ENCODE measurements at places on chromosomes 12 and 14.

DNA sequence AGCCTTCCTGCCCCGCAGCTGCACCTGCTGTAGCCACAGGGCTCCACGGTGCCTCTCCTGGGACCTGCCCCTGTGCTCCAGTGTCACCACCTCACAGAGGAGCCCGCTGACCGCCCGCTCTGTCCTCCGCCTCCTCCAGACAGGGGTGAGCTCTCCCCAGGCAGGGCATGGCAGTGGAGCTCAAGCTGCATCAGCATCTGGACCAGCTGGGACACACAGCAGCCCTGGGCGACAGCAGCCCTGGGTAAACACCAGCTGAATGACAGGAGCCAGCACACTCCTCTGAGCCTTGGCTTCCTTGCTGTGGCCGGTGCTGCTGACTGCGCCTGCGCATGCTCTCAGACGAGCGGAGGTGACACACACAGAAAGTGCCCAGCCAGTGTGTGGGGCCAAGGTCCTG is 22.0 kb downstream of the CHGA start:
- DNase-seq = no peak

DNA sequence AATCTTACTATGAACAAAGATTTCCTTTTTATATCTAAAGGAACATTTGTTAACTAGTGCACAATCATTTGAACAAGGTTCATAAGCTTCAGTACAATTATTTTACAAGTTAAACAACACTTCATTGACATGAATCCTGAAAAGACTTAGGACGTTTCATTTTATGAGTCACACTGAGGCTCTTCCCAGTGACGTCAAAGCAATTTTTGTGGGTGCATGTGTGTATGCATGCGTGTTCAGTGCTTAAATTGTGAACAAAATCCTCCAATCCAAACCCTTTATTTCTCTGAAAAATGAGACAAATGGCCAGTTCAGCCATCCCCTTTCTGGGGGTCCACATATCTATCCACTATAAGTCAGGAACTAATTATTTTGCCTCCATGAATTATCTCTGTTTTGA is 2.9 kb downstream of the LMNTD1 start:
- no peak for DNase-seq

GRCh38 chr14:100747021-100747586 is 20.4 kb downstream of the DLK1 start:
- no peak for DNase-seq

GRCh38 chr12:124538194-124539082 is 29.0 kb downstream of the NCOR2 start:
- DNase-seq = no peak

GRCh38 chr12:75695926-75696325 is 184.5 kb upstream of the KRR1 start:
- DNase-seq = no peak

- DNase-seq = no peak
Observed at GRCh38 chr14:32683679-32684078, 255.0 kb upstream of the NPAS3 start.

GRCh38 chr14:56900726-56901125 is 90.4 kb upstream of the OTX2 start:
- DNase-seq = no peak

GRCh38 chr12:57101892-57102695 is 9.1 kb downstream of the STAT6 start:
- DNase-seq = no peak

GRCh38 chr12:88746386-88746785 is 166.1 kb upstream of the KITLG start:
- DNase-seq = no peak

- no peak for DNase-seq
Observed at GRCh38 chr12:119068129-119068856, 87.0 kb downstream of the SRRM4 start.

- DNase-seq = no peak
Observed at GRCh38 chr12:110135806-110136205, 11.6 kb downstream of the IFT81 start.

DNA sequence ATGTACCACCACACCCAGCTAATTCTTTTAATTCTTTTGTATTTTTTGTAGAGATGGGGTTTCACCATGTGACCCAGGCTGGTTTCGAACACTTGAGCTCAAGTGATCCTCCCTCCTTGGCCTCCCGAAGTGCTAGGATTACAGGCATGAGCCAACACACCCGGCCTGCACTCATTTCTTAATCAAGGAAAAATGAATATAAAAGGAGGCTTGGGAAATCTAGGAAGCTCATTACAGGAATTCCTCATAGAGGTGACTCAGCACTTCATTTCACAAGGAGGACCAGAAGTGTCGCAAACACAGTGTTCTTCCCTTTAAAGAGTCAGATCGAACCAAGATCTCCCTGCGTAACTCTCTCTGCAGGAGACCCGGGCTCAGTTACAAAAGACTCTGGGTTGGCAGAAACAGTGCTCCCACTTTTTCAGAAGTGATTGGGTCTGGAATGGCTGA is 30.3 kb downstream of the NFKBIA start:
- DNase-seq = no peak

DNA sequence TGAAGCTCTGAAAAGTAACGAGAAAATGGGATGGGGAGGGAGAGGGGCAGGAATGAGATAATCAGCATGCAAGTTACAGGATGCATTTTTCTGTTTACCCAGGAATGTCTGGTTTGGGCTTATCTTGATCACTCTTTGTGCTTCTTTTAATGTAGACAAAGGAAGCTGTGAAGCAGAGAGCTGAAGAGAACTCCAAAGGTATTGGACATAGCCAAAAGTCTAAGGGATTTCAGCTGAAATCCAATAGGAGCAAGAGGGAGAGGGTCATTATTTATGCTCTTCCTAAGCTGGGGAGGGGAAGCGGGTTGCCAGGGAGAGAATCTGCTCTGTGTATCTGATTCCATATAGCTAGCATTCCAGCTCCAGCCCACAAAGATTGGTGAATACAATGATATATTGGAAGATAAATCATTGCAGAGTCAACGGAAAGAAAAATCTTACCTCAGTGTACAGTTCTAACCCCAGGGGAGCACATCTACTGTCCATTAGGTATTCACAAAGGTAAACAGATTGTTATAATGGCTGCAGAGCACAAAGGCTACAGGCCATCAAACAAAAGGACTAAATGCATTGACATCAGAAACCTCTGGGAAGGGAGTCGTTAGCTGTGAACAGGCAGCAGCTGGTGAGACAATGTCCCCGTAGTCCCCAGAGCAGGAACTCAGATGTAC is 61.0 kb upstream of the PELI2 start:
- no peak for DNase-seq

Data from effector CD8-positive, alpha-beta T cell (primary cell).